Osteoblast (primary cell): ENCODE measurements at places on chromosomes 4 and X. TPM values are rescaled to one million over a fixed set of nuclear protein-coding genes. Genes with fewer than 3 reads are reported as not detected.

HSD17B13 gene
- total RNA-seq = under 0.01 TPM in 2 replicates

ARHGAP36 gene
- not detected in 2 replicates for total RNA-seq

CORIN gene
- total RNA-seq = 0.36 and 0.88 TPM in 2 replicates

DSPP gene
- total RNA-seq = not detected in 2 replicates

SSX1 gene
- not detected in 2 replicates for total RNA-seq

PABPC5 gene
- total RNA-seq = 3.2 and 3.6 TPM in 2 replicates

TAF7L gene
- total RNA-seq = 0.29 and 0.36 TPM in 2 replicates

NPNT gene
- 0.36 and 0.59 TPM in 2 replicates for total RNA-seq

MAGEA6 gene
- total RNA-seq = not detected in 2 replicates

- no peak for DNase-seq
These were observed 261.0 kb downstream of the PDGFC start for GRCh38 chr4:156710365-156711192.

GRCh38 chr4:2303121-2303685 lies 41.3 kb upstream of the MXD4 start:
- peak; percentile 63 for DNase-seq

- no peak for DNase-seq
These were observed 40.8 kb downstream of the RAPGEF2 start for GRCh38 chr4:159143687-159144086.

DNA sequence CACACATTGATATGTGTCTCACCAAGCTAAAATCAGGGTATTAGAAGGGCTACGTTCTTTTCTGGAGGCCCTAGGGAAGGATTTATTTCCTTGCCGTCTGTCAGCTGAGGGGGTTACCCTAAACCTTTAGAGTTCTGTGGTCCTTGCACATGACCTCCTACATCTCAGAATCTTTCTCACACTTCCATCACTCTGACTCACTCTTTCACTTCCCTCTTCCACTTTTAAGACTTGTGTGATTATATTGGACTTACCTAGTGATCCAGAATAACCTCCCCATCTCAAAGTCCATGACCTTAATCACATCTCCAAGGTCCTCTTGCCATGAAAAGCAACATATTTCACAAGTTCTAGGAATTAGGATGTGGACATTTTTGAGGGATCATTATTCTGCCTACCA lies 53.6 kb upstream of the FUNDC1 start:
- DNase-seq = no peak

DNA sequence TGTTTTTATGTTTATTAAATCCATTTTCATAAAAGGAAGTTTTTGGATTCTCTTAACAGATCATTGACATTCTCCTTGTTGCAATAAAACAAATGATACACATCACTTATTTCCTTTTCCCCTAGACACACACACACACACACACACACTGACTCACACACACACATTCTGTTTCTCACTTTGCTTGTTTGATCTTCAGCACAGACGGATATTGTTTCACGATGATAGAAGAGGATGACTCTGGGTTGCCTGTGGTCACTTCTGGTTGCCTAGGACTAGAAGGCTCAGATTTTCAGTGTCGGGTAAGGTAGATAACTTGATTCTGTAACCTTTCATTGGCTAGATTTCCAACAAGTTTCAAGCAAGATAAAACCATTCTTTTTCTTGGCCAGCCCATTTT lies 356.8 kb downstream of the BMPR1B start:
- no peak for DNase-seq

- peak; percentile 59 for DNase-seq
These were observed 281.8 kb upstream of the TEX13A start for GRCh38 chrX:105502336-105502735.

DNA sequence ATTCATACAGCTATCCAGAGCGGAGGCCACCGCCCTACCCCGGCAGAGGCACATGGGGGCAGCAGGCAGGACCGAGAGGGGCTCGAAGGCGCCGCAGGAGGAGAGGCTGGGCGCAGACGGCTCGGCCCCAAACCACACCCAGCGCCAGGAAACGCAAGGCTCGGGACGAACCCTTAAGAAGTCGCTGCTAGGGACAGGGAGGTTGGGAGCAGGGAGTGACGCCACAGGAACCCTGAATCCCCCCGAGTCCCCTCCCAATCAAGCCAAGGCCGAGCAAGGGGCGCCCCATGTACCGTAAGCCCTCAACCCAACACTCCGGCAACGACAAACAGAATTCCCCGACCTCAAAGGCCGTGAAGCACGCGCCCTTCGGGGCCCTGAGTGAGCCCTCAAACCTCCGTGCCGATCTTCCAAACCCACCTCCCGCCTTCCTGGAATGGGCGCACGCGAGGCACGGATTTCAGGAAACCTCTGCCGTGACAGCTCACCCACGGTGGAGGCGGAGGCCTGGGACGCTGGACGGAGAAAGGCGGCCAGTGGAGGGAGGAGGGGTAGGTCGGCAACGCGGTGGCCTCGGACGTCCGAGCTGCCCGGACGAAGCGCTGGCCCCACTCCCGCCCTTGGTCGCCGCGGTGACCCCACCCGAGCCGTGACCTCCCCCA lies 1.8 kb downstream of the ZFYVE28 start:
- DNase-seq = peak; percentile 61

GRCh38 chr4:151340751-151341385 lies 15.5 kb upstream of the SH3D19 start:
- DNase-seq = no peak

DNA sequence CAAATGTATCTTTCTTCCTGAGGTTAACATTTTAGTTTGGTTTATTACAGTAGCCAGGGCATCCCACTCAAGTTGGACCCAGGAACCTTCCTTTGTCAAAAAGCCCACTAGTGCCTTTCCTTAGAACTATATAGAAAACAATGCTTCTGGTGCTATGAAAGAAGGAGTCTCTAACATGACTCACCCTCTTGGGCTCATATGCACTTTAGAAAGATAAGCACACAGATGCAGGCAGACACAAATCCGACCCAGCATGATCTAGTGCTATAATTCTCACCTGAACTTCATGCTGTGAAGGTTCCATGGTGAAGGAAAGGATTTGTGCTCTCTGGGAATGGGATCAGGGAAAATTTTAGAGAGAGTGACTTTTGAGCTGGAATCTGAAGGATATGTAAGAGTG lies 289.4 kb downstream of the ANKRD50 start:
- DNase-seq = no peak

- no peak for DNase-seq
These were observed 163.9 kb upstream of the NOCT start for GRCh38 chr4:138851391-138852335.
